ENCODE measurements at places on chromosomes 4 and X.

GRCh38 chr4:17577665-17578481, 875 bp downstream of the LAP3 start:
- DNase-seq: peak; percentile 33

- no peak for DNase-seq
These were observed 8.1 kb upstream of the SAP30 start for GRCh38 chr4:173362666-173363065.

DNA sequence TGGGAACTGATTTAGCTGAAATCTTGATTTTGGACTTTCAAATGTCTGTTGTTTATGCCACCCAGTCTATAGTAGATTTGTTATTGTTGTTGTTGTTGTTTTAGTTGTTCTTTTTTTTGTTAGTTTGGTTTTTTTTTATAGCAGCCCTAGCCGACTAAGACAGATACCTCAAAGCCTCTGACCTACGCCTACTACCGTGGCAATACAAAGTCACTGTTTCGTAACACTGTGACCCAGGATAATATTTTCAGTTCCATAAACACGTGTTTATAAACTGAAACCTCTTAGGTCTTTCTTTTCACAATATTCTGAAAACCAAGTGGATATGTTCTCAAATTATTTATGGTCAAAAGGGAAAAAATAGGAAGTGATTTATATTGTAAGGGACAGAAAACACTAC, 32.8 kb downstream of the VCX2 start:
- DNase-seq: no peak

GRCh38 chr4:97215409-97215941, 927.8 kb downstream of the STPG2 start:
- DNase-seq: no peak

- DNase-seq: no peak
These were observed 200.9 kb upstream of the ARHGEF9 start for GRCh38 chrX:63985906-63986305.

GRCh38 chrX:39585808-39586207, 511.9 kb downstream of the BCOR start:
- DNase-seq: no peak

GRCh38 chrX:49133759-49134158, 10.2 kb upstream of the GPKOW start:
- no peak for DNase-seq

DNA sequence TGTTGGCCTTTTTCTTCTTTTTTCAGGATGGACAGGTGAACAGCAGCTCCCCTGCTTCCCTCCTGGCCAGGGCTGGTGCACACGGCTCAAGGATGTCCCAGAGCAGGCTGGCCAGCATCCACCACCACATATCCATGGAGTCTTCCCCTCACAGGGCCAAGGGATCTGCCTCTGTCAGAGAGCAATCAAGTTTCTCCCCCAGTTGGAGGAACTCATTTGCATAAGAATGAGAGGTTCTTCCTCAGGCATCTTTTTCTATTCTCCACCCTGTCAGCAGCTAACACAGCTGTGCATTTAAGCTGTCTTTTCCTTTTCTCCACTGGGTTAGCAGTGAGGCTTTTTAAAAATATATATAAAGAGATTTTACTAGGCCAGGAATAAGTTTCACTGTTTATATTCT, 143.8 kb downstream of the ANAPC10 start:
- DNase-seq: no peak

DNA sequence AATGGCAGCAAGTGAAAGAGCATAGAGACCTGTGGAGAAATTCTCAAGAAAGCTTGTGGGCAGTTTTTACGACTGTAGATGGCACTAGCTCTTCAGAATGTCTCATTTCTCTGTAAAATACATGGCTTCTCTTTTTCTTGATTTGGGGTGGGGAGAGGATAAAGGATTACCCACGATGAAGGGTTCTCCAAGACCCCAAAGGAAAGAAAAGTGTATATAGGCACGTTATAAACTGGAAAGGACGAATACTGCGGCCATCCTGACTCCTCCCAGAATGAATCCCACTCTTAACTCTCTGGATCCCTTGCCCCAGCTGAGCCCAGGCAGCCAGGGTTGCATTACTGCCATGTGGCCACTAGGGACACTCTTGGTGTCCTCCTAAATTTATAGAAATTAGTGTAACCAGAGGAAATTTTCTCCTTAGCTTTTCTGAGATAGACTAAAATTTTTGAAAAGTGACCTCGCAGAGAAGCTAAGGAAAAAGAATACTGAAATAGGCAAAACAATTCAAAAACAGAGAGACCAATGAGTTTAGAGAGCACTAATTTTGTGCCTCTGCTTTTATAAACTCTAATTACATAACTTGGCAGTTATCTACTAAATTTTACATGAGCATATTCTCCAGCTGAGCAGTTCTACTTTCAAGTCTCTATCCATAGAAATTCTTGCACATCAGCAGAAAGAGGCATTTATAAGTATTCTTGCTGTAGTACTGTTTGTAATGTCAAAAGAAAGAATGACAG, 37.8 kb upstream of the PCDH19 start:
- peak; percentile 16 for DNase-seq

DNA sequence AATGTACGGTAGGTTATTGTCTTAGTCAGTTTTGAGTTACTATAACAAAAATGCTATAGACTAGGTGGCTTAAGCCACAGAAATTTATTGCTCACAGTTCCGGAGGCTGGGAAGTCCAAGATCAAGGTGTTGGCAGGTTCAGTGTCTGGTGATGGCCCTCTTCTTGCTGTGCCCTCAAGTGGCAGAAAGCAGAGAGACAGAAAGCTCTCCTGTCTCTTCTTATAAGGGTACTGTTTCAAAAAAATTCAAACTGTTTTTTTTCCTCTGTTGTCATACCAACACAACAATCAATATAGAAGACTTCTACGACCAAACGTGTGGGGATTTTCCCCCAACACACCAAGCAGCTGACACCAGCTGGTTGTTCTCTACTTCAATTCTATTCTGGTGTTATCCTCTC, 53.4 kb downstream of the ADGRG4 start:
- no peak for DNase-seq

- DNase-seq: no peak
These were observed 38.8 kb downstream of the KDR start for GRCh38 chr4:55086578-55086977.

GRCh38 chrX:40106676-40107290, 9.0 kb upstream of the BCOR start:
- no peak for DNase-seq

DNA sequence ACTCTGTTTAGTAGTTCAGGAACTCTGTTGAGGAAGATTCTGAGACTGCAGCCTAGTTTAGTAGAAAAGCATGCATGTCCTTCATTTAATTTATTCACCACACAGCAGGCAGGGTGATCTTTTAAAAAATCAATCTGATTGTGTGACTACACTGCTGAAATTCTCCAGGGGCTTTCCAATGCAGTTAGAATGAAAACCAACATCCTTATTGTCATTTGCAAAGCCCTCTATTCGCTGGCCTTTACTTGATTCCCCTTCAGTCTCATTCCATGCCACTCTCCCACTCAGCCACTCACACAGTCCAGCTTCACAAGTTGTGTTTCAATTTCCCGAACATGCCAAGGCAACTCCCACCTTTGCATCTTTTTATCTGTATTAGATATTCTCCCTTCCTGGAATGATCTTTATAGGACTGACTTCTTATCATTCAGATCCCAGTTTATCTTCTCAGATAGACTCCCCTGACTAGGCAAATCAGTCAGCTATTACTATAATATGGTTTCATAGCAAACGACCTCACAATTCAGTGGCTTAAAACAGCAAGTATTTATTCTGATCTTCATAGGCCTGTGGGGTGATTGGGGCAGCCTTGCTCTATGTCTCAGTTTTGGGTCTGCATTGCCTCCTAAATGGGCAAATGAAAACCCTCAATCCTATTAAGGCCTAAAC, 21.3 kb upstream of the FTHL17 start:
- no peak for DNase-seq

GRCh38 chr4:136909626-136910025, 622.7 kb downstream of the PCDH18 start:
- DNase-seq: no peak

DNA sequence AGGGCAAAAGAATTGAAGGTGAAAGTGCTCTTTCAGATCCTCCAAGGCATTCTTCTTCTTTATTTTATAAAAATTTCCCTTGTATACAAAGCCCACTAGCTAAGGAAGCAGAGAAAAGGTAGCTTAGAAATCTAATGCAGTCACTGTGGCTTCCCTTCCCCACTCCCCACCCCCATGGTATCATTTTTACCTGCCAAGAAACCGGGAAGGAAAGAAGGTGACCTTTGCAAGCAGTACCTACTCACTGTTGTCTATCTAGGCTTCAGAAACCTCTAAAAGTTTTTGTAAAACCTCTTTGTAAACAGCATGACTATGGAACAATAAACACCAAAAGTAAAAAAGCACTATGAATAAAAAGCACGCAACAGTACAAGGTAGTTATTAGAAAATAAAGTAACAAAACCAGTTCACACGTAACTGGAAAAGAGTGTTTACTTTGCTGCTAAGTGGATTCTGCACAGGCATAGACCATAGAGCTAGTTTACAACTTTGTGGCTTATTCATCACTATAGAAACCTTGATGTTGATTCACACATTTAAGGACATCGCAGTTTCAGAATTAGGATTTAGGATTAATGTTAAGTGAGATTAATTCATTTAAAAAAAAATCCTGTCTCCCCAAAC, 109.6 kb upstream of the FTHL17 start:
- no peak for DNase-seq

DNA sequence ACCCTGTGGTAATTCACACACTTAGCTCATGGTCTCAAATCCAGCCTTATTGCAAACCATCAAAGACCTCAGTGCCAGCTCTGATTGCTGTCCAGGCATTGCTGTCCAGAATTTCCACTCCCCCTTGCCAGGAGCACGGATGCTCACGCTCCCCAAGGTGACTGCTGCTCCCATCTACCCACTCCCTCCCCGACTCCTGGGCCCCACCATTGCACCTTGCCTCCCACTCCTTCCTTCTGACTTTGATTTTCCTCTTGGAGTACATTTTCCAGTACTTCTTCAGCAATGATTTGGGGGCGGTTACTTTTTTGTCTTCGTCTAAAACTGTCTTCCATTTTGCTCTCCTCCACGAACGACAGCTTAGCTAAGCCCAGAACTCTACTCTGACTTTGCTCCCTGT, 11.5 kb downstream of the ZFYVE28 start:
- no peak for DNase-seq

GRCh38 chr4:181331214-181331613, 912.0 kb upstream of the TENM3 start:
- no peak for DNase-seq

DNA sequence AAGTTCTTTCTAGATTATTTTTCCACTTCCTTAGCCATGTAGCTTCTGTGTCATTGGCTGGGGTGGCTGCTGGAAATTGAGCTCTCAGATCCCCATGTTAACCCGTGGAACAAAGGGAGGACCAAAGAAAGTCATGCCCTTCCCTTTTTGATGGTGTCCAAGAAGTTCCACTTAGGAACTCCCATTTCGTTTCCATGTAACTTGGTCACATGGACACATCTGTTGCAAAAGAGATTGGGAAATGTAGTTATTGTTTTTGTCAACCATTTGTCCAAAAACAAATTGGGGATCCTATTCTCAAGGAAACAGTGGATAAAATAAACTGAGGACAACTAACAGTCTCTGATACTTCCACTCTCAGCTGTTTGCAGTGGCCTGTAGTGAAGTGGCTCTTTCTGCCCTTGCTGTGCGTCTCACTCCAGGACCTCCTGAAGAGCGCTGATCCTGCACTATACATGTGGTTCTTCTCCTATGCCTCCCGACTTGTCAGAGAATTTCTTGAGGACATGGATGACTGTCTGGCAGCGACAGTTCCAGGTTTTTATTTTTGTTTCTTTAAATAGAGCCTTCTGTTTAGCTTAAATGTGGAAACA, 125.3 kb upstream of the LNX1 start:
- no peak for DNase-seq

GRCh38 chr4:89894649-89895550, at the start of gene MMRN1:
Gene MMRN1, plus strand, starts transcription at chr4:89894854. Its CDS starts 118 bp downstream, at chr4:89894972.
- DNase-seq: no peak

GRCh38 chrX:329291-329910, 10.8 kb upstream of the GTPBP6 start:
- no peak for DNase-seq

DNA sequence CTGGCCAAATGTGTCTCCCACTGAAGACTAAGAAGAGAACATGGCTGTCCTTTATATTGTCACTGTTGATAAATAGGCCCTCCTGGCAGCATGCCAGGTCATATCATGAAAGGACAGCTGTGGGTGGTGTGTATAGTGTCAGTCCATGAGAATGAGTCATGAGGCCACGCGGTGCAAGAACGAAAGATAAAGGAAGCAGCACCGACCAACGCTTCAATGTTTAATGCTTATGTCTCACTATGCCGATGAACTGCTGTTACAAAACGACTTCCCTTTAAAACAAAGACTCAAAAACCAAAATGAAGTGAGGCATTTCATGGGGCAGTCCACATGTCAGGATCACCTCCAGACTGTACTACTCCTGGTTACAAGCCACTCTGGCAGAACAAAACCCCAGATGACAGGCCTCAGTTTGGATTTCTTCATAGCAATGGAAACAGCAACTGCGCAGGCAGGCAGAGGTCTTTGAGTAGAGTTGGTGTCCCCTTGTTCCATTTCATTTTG, 5.2 kb upstream of the TCEANC start:
- DNase-seq: peak; percentile 49

Measured in stimulated activated CD4-positive, alpha-beta T cell treated with anti-CD3 and anti-CD28 coated beads, Interleukin-4, amount 100 ng/mL, for 1 hour (primary cell).